Neuronal stem cell (in vitro differentiated cells): ENCODE measurements at places on chromosomes 6 and 20.
A peak's percentile ranks its signal among the peaks of the same experiment; 100 is the strongest.

GRCh38 chr6:134351615-134352474 is 33.9 kb upstream of the SGK1 start:
- DNase-seq = no peak

DNA sequence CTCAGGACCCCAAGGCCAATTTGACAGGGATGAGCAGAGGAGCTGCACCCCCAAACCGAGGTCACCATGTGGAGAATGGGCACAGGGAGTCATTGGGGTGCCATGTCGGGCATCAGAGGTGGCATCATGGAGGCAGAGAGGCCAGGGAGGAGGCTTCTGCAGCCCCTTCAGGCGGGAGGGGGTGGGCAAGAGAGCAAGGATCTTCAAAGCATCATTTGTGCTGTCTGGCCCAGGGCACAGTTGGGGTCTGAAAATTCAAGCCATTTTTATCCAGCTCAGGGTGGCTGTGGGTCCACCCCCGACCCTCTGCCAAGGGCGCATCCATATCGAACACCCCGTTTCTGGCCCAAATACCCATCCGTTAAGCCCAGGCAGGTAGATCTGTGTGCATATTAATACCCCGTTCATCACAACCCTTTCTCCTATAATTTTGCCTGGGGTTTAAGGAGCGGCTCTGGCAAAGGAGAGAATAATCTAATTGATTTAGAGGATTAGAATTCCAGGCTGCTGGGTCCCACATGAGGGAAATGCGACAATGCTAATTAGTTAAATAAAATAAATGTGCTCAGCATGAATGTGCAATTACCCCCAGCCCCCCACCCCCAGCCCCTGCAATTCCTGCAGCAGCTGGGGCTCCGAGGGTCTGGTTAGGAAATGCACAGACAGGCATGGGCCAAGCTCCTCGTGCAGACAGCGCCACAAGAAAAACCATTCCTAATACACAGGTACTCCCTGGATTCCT is 31.9 kb downstream of the VSTM2L start:
- DNase-seq = no peak

- DNase-seq = no peak
These were observed 13.9 kb downstream of the GNL1 start for GRCh38 chr6:30542404-30542725.

DNA sequence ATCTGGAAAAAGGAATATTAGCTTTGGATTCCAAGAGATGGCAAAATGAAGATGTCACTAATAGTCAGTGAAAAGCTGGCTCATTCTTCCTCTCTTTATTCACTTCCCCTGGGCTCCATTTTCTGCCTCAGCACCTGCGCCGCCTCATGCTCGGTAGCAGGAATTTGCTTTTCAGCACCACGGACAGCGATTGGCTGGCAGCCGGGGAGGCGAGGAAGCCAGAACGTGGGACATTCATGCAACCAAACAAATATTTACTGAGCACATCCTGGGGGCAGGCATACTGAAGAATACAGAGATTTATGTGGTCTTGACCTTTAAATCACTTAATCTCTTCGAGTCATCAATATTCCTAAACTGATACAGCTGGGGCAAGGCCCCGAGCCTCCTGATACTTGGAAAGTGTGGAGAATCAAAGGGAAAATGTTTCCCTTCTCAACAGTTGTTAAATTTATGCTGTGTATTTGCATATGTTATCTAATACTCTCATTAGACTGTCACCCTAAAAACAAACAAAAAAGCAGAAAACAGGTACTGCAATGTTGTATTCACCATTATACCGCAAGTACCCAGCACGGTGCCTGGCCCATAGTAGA is 12.1 kb upstream of the PDYN start:
- peak; percentile 80 for DNase-seq

- DNase-seq = no peak
These were observed 192.8 kb downstream of the LY86 start for GRCh38 chr6:6781172-6781872.
